ENCODE measurements at places on chromosomes 7 and 10.

DNA sequence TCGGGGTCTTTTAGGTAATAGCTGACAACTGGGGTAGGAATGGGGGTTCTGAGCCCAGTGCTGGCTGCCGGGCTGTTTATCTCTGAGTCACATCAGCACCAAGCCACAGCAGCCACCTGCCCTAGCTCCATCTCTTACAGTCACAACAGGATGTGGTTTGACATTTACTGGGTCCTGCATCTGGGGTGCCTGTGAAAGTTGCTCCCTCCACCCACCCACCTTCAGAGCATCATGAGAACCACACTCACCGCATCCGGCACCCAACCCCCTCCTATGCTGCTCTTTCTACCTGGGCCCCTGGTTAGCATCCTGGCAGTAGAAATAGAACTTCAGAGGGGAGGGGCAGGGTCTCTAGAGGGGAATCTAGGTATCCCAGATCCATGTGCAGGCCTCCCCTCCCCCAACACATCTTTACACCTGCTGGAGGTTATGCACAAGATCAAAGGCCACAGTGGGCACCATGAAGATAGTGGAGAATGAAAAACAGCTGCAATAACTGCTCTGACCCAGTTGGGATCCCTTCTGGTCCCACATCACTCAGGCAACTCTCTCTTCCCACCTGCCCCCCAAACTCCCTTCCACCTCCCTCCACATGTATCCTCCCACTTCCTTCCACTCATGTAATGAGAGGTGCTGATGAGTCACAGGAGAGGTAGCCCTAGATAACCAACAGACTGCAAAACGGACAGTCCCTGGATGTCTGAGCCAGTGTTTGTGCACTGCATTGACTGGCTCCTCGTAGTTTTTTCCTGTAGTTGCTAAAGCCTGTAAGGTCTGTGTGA, 38.2 kb downstream of the PRSS2 start:
- DNase-seq, result peak; percentile 68

DNA sequence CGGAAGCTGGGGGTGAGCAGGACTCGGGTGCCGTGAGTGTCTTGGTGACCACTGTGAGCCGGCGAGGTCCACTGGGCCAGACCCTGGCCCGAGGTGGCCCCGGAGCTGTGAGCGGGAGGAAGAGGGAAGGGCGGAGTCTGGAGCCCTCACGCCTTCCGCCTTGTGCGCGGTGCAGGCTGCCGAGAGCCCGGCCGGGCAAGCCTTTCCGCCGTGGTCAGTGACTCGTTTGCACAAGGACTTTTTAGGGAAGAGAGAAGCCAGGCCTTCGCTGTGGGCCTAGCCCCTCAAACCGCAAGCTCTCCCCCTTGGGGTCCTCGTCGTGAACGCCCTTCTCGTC, 40.9 kb upstream of the ZNF32 start:
- DNase-seq, result no peak

DNA sequence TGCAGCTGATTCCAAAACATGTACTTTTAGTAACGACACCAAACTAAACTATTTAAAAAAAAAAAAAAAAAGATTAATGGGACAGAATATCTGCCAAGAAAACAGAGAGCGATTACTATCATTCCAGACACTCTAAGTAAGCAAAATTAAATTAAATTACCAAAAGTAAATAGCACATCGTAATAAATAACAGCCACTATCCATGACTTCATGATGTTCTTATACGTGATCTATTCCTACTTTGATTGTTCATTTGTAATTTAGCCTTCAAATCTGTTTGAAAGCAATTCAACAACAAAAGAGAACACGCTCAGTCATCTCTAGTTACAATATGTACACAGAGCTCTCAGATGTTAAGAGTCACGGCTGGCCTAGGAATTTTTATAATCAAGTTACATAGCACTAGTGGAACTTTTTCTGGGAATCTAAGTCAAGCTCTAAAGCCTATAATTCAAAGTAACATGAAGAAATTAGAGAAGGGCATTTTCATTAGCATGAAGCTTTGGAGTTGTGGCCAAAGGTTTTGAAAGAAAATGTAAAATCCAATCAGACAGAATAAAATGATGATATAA, 241.7 kb upstream of the NEBL start:
- no peak for DNase-seq

- no peak for DNase-seq
These were observed 2.0 kb downstream of the INSIG1 start for GRCh38 chr7:155299535-155300202.

DNA sequence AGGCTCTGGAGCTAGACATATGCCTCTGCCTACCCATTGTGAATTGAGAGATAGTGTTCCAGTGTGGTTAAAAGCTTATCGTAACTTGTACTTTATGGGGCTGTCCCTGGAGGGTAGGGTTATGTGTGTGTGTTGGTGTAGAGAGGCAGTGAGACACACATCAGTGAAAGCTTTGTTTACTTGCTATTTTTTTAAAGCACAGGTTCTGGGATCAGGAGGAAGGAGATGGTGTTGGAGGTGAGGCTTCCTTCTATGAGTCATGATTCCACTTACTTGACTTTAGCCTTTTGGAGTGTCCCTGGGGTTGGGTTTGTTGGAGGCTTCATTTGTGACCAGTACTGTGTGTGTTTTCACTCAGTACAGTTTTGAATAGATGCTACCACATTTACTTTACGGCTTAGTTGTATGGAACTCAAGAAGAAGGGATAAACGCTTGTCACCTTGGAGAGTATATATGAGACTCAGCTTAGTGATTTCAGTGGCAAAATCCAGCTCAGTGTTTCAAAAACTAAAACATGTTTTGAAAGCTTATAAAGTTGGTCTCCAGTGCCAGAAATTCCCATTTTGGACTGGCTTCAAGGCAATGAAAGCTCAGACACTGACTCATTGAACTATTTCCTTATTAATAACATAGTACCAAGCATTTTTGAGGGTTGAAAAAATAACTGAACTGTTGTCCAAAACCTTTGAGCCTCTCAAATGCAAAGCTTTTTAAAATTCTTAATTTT, 106.2 kb downstream of the PLXDC2 start:
- no peak for DNase-seq

- no peak for DNase-seq
These were observed 144.2 kb downstream of the CXCL12 start for GRCh38 chr10:44240584-44241205.

GRCh38 chr10:133079836-133080682, 7.7 kb upstream of the ADGRA1 start:
- DNase-seq, result no peak

GRCh38 chr7:155963356-155963755, 151.1 kb upstream of the SHH start:
- no peak for DNase-seq

- DNase-seq, result no peak
These were observed 124.6 kb upstream of the RSU1 start for GRCh38 chr10:16941870-16942269.

GRCh38 chr7:27427416-27427815, 184.8 kb downstream of the EVX1 start:
- no peak for DNase-seq

DNA sequence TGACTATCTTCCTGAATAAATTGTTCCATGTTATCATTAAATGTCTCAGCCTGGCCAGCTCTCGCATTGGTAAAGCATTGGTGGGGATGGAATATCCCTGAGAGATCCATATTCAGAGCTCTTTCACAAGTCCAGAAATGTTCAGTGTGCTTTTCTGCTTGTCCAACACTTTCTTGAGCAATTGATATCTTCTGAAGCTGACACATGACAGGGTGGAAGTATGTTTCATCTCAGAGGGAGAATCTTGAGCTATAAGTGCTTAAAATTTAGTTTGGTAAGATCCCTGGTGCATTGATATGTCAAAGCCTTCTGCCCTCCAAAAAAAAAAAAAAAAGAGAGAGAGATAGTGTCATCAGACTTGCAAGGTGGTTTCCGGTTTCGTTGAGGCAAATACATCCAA, 7.4 kb downstream of the IFIT3 start:
- DNase-seq, result no peak

DNA sequence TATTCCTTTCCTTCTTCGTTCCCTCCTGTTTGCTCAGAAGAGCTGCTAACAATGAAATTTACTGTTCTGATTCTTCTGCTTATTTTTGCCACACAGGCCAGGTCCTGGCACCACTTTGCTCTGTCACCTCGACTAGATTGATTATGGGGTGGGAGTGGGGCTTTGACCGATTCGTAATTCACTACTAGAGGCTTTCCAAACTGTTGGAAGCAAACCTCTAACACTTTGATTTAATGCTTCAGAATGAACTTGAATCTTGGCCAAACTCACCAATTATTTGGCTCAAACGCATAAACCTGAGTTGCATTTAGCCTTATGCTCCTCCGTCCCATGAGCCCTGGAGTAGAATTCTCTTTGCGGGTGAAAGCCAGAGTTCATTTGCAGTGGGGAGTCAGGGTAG, 476.2 kb upstream of the FZD8 start:
- no peak for DNase-seq

- no peak for DNase-seq
These were observed 386.9 kb downstream of the GALNT17 start for GRCh38 chr7:71518880-71519279.

GRCh38 chr7:82534684-82535083, 91.1 kb upstream of the CACNA2D1 start:
- no peak for DNase-seq

- DNase-seq, result peak; percentile 78
These were observed 38.8 kb downstream of the TMEM60 start for GRCh38 chr7:77759294-77759889.

GRCh38 chr7:92200791-92201190, 21.8 kb upstream of the LRRD1 start:
- no peak for DNase-seq

GRCh38 chr7:26022982-26023381, 129.0 kb upstream of the NFE2L3 start:
- no peak for DNase-seq

DNA sequence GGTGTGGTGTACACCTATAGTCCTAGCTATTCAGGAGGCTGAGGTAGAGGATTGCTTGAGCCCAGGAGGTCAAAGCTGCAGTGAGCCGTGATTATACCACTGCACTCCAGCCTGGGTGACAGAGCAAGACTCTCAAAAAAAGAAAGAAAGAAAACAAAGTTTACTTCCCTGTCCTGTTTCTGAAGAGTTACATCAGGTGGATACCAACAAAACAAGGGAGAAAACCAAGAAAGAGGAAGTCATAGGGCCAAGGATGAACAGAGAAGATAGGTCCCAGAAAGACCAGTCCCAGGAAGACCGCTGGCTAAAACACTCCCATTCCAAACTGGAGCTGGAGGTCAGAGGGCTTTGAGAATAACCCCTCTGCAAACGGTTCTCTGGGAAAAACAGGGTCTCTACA, 13.5 kb downstream of the MACROH2A2 start:
- no peak for DNase-seq

DNA sequence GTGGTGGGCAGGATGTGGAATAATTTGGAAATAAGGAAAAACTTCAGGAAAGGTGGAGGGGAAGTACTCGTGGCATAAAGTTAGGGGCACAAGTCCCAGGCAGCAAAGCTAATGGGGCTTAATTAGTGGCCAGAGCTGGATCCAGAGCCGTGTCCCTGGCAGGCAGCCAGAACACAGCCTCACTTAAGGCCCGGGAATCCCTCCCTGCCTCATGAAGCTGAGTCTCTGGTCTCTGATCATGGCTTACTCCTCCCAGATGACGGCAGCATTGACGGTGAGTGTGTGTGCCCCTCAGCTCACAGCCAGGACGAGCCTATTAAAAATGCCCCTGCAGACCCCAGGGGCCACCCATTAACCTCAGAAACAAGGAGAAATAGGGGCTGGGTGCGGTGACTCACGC, 48.2 kb upstream of the NPTX2 start:
- no peak for DNase-seq

DNA sequence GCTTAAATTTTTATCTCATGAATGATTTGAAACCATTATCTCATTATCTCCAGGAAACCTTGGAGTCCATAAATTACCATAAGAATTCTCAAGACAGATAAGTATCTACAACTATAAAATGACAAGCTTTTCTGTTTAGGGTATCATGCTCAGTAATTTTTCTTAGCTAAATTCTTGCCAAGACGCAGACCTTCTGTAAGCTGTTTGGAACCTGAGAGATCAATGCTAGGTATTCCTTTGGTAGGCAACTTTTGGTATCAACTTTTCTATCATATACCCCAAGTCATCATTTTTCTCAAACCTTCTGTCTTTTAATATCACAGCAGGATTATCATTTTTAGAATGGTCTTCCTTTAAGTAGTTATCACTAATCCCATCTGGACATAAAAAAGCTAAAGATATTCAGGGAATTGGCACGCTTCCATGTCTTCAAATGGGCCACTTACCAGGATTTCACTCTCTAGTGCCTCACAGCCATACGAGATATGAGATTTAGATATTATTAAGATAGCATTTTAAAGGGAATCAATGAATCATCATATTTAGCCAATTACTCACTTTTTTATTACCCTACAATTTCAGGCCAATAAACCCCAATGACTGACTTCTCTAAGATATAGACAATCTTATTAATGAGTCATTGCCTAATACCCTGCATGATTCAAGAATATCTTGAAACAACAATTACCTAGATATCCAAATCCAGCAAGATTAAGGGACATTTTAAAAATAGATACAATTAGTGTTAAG, 544.1 kb downstream of the HTR7 start:
- DNase-seq, result no peak

GRCh38 chr10:88800152-88801125, 2.1 kb upstream of the LIPM start:
- DNase-seq, result no peak

DNA sequence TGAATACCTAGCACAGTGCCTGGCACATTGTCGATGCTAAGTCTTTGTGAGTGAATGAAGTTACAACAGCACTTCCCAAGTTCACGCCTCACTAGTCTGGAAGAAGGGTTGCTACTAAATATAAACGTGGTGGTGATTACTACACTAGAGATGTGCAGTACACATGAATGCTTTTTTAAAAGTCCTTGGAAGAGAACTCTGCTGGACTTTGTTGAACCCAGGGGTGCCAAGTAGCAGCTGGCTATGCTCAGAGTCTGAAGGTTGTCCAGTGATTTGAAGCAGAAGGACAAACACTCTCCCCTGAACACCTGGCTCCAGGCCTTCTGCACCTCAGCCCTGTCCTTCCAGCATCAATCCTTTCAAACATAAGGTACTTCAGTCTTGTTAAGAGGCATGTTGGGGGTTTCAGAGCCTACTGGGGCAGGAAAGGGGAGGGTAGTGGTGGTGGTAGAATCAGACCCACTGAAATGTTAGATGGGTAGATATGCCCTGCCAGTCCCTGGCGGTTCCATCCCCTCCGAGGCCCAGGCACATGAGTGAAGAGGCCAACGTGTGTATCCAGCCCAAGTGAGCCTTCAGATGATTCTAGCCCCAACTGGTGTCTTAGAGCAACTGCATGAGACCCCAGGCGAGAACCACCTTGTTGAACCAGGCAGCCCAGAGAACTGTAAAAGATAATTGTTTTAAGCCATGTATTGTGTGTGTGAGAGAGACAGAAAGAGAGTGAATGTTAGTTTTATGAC, 94.4 kb downstream of the TAX1BP1 start:
- no peak for DNase-seq

DNA sequence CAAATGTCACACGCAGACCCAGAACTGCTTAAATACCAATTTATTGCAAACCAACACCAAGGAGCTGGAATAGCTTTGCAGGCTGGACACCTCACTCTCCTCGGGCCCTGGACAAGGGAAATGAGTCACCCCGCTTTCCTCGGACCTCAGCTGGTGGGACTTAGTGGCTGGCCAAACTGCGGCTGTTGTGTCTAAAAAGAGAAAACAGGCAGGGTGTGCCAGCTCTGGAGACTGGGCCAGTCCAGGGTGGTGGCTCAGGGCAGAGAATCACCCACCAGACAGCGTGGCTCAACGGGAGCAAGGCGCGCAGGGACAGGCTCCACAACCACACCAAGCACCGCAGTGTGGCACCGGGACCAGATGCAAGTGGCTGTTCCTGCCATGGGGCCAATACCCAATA, 58.2 kb upstream of the CAMK2B start:
- peak; percentile 81 for DNase-seq

GRCh38 chr10:126975221-126975620, 70.0 kb downstream of the DOCK1 start:
- no peak for DNase-seq

GRCh38 chr10:97196223-97197029, 10.7 kb upstream of the SLIT1 start:
- no peak for DNase-seq

All from ascending aorta (tissue), 2 donors.